NCI-H446 (cell line): ENCODE measurements at places on chromosomes 1 and 21.

DNA sequence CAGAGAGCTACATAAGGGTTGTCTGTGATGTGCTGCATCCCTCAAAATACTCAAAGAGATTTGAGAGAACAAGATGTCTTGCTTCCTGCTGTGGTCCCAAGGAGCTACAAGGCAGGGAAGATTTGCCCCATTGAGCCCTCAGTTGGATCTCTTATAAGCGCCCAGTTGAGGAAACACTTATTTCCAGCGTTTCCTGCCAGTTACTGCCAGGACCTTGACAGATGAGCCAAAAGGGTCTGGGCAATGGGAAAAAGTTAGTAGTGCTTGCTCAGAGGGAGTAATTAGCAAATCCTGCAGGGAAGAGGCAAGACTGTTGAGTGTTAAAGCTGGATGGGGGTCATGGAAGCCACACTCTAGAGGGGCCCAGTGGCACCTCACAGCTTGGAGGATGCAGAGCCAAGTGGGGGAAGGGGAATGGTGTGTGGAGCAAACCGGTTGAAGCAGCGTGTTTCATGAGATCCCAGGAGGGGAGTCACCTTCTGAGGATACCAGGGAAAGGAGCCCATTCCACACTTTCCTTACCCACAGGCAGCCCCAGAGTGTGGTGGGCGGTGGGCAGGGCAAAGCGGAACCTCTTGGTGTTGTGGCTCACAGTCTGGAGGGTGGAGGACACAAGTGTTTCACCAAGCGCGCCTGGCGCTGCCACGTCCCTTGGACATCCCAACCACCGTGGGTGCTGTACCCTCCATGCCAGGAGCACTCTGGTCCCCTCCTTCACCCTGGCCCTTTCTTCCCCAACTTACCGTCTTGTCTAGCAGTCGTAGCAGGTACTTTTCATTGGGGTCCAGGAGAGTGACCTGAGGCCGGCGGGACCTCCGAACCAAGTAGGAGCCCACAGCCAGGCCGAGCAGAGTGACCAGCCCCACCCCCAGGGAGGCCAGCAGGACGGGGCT is 805 bp downstream of the CYB5R1 start:
- no peak for DNase-seq

DNA sequence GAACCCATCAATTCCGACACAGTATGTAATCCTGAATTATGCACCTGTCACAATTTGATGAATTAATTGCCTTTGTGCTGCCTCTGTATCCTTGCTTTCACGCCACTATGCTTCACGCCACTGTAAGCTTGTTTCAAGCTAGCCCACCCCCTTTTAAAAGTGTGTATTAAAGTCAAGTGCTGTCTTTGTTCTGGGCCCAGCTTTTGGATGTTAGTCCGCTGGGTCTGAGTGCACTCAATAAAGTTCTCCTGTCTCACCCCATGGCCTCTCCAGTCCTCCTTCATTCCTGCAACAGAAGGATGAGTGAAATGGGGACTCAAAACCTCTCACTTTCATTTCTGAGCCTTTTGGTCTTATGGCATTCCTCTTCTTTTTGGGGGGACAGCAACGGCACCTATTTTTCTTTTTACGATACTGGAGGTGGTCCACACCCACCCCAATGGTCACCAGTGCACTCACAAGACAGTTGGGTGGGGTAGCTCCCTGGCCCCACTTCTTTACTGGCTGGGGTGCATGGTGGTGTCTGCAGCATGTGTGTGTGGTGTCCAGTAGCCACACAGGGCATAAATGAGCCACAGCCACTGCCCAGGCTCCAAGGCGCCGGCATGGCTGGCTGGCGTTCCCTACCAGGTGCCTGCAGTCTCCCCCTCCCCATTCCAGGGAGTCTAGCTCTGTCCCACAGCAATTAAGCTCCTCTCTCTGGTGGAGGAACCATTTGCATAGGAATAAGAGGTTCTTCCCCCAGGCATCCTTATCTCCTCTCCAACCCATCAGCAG is 1.8 kb downstream of the THEM4 start:
- no peak for DNase-seq

DNA sequence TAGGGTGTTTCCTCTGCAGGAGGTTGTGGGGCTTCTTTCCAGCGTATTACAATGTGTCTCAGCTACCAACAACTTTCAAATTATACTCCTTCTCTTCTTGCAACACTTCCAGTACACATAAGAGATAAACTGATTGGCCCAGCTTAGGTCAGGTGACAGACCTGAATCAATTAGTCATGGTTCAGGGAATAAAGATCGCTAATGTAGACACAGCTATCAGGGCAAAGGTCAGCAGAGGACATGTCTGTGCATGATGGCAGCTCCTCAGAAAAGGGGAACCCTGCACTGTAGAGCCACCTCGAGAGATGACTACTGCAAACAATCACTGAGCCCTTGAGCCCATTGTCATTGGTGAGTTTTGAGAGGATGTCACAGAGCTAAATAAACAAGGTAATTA is 36.8 kb upstream of the PKN2 start:
- no peak for DNase-seq

GRCh38 chr1:119831027-119831426 is 19.8 kb upstream of the REG4 start:
- no peak for DNase-seq

DNA sequence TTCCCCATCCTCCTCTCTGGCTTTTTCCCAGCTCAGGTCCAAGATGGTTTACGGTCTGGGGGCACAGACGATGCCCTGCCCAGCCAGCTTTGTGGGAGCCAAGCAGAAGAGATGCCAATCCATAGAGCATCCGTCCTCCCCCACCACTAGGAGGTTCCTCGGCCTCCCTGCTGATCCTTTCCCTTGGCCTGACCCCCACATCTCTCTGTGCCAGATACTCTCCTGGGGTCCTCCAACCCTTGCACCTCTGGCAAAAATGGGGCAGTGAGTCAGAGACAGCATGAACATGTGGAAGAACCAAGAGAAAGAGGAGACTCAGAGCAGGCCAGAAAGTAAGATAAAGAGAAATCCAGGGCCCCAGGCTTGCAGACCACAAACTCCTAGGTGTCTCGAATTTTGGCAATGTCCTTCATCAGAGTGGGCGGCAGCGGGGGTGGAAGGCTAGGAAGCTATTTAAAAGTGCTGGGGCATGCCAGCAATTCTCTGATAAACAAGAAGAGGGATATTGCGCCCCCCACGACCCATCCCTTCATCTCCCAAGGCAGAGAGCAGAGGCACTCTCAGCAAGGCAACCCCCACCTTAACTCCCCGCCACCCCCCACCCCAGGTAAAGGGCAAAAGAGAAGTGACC is 11.4 kb downstream of the BLACAT1 start:
- DNase-seq: no peak

GRCh38 chr1:20282533-20282932 is 8.1 kb upstream of the VWA5B1 start:
- no peak for DNase-seq

GRCh38 chr1:162485236-162485635 is 12.4 kb upstream of the UHMK1 start:
- no peak for DNase-seq

GRCh38 chr21:45135122-45135521 is 60.7 kb downstream of the ADARB1 start:
- no peak for DNase-seq

GRCh38 chr1:19234224-19234623 is 17.1 kb downstream of the EMC1 start:
- no peak for DNase-seq

- DNase-seq: no peak
These were observed 46.1 kb upstream of the FBXO28 start for GRCh38 chr1:224067621-224068457.

GRCh38 chr1:100875228-100875627 is 19.4 kb downstream of the EXTL2 start:
- DNase-seq: no peak

DNA sequence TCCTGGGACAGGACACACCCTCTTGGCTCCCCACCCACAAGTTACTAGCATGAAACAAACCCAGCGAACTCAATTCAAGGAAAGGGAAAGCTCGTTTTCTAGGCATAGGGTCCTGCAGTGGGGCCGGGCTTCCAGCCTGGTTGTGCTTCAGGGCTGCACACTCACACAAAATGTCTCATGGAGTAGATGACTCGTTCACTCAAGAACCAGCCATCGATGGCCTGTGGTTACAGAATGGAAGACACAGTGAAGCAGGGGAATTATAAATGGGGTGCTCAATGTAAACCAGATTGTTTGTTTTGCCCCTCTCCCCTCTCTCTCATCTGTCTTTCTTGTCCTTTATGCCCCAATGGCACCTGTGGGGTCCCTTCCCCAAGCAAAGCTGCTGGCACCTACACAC is 56.0 kb upstream of the COX20 start:
- no peak for DNase-seq

GRCh38 chr1:194447636-194448035 is 1261.2 kb upstream of the B3GALT2 start:
- no peak for DNase-seq

- no peak for DNase-seq
These were observed 1.8 kb downstream of the TNFRSF1B start for GRCh38 chr1:12168451-12169160.

GRCh38 chr1:43147625-43148327 is 24.3 kb downstream of the EBNA1BP2 start:
- DNase-seq: peak; percentile 88

- no peak for DNase-seq
These were observed 128.2 kb downstream of the ATG4C start for GRCh38 chr1:62912028-62912638.

GRCh38 chr1:90573736-90574135 is 143.4 kb downstream of the BARHL2 start:
- DNase-seq: no peak

GRCh38 chr1:62688687-62689085 is 500 bp upstream of the DOCK7 start:
- no peak for DNase-seq

- DNase-seq: no peak
These were observed 44.2 kb downstream of the EPHB2 start for GRCh38 chr1:22754824-22755223.

GRCh38 chr21:27803571-27803970 is 836.7 kb upstream of the ADAMTS5 start:
- no peak for DNase-seq

- DNase-seq: no peak
These were observed 2.0 kb downstream of the HPCAL4 start for GRCh38 chr1:39689214-39689613.
